ENCODE measurements at places on chromosomes 12 and 14.

DNA sequence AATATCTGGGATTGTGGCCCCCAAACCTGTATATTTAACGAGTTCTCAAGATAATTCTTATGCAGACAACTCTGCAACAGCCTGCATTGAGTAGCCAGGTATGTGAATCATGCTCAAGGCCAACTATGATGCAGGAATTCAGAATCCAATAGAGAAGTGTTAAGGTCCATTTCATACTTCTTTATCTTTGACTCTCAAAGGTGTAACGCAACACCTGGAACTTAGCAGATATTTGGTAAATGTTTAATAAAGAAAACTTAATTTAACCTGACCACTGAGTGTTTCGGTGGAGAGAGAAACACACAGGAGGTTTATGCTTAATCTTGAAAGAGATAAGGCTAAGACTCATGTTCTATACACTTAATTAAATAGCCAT is 156.5 kb upstream of the PLEKHG7 start:
- no peak for DNase-seq

GRCh38 chr12:109642506-109643132 is 69.0 kb downstream of the MVK start:
- DNase-seq, result no peak

GRCh38 chr14:44657696-44658388 is 150.8 kb upstream of the FSCB start:
- DNase-seq, result no peak

DNA sequence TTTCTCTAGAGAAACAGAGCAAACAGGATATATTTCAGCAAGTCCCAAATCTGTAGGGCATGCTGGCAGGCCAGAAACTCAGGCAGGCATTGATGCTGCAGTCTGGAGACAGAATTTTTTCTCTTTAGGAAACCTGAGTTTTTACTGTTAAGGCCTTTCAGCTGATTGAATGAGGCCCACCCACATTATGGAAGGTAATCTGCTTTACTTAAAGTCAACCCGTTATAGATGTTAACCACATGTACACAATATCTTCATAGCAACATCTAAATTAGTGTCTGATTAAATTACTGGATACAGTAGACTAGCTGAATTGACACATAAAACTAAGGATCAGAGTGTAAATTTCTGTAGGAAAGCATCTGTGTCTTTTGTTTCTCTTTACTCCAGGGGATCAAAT is 65.2 kb downstream of the SRGAP1 start:
- no peak for DNase-seq

GRCh38 chr14:65422088-65422834 is 9.7 kb downstream of the FUT8 start:
- no peak for DNase-seq

DNA sequence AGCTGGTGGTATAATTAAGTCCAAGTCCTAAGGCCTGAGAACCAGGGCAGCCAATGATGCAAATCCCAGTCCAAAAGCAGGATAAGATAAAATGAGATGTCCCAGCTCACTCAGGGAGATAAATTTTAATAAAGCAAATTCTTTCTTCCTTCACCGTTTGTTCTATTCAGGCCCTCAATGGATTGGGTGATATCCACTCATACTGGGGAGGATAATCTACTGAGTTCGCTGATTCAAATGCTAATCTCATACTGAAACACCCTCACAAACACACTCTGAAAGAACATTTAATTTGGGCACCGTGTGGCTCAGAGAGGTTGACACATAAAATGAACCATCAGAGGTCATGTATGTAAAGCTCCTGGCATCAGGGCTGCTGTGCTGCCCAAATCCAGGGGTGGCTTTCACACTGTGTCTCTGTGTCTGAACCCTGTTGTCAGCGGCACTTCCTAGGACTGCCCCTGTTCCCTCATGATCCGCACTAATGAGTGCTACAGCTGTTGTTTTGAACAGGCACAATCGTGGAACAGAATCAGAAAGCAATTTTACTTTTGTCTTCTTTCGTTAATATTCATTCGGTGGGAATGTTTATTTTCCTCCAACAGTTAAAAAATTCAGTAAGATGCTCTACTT is 428.5 kb upstream of the FBXO33 start:
- DNase-seq, result no peak

DNA sequence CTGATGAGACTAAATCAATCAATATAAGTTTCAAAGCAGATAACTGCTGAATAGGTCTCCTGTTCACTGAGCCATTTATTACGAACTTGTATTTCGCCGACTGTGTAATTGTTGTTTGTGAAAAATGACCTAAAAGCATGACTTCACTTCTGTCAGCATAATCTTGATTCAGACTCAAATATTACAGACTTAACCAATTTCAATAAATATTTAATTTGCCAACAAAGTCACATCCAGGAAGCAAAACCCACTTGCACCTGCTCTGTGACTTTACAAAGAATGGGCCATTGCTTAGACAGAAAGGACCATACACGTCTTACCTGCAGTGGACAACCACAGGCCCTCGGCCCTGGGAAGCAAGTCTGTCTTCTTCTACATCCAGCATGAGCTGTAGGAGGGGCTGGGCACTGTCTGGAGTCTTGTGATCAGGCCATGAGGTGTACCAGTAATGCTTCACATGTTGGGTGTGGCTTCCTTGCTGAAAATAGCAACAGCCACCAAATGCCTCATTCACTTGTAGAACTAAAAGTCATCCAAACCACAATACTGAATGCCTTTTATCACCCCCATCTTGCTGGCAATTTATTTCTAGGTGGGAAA is 23.5 kb upstream of the PTPRB start:
- no peak for DNase-seq

GRCh38 chr14:61326146-61326545 is 4.8 kb downstream of the PRKCH start:
- DNase-seq, result no peak

DNA sequence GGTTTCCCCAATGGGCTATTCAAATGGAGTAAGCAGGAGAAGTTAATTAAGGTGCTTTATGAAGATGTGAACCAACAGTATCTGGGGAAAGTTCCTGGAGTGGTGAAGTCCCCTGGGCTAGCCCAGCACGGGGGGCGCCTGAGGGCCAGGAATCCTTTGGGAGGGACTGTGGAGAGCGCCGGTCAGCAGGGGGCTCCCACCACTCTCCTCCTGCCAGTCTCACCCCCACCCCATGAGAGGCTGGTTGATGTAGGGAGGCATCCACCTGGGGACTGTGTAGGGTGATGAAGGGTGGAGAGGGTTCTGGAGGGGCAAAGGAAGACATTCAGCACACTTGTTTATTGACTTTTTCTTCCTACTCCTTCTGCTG is 4.4 kb downstream of the CEBPE start:
- DNase-seq, result no peak

DNA sequence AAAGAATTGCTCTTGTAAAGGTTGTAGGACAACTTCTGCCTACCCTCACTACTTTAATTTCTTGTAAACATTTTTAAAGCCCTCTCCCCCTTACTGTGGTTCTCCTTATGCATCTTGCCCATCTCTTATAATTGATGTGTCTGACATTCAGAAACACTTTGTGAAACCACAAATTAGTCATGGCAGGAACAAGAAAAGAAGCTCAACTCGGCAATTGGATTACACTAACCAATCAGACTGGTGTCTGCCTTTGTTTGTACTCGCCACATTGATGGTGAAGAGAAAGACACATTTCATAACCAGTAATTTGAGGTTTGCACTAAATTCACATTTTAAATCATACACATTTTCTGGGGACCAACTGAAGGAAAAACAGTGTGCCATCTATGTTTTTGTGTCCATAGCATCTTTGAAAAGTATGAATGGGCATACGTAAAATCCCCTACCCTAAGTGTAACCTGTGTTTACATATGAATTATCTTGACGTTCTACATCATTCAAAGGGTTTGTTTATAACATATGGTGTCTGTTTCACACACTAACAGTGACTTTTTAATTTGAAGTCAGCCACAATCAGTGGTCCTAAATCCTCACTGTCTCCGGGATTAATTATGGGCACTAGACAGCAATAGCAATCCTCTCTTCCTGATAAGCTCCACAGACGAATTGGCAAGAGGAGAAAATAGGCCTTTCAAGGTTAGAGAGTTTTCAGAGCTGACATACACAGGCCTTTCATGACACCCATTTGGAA is 49.9 kb downstream of the OTX2 start:
- no peak for DNase-seq

GRCh38 chr12:508795-509194 is 49.1 kb downstream of the B4GALNT3 start:
- no peak for DNase-seq

GRCh38 chr14:47240748-47241437 is 434.5 kb downstream of the MDGA2 start:
- DNase-seq, result no peak

DNA sequence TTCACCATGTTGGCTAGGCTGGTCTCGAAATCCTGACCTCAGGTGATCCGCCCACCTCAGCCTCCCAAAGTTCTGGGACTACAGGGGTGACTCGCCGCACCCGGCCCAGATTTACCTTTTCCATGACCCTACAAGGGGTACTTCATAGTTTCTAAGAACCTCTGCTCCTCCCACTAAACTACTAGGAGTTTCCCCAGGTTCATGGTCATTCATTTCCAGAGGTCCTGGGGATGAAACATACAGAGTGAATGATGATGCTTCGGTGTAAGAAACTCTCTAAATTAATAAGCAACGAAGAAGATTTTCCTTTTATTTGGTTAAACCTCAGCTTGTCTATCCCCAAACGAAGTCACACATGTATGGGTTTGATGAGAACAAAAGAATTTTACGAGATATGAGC is 56.9 kb downstream of the AMN start:
- no peak for DNase-seq

GRCh38 chr14:105499256-105500035 is 8.4 kb downstream of the TEDC1 start:
- no peak for DNase-seq

GRCh38 chr12:54258201-54258681 is 21.7 kb downstream of the CBX5 start:
- DNase-seq, result no peak

DNA sequence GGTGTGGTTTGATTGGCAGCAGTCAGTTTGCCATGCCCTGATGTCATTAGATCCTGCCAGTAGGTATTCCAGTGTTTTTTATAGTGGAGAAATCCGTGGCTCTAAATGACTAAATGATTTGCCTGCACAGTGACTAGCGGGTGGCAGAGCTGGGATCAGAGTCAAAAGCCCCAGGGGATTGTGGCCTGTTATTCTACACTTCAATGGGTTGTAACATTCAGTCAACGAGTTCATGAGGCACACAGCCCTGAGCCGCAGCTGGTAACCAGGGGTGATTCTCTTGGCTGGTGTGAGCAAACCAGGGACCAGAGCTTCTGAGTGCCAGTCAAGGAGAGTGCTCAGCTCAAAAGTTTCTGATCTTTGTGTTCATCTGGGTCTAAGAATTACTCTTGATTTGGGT is 1.8 kb downstream of the MYH6 start:
- DNase-seq, result no peak

DNA sequence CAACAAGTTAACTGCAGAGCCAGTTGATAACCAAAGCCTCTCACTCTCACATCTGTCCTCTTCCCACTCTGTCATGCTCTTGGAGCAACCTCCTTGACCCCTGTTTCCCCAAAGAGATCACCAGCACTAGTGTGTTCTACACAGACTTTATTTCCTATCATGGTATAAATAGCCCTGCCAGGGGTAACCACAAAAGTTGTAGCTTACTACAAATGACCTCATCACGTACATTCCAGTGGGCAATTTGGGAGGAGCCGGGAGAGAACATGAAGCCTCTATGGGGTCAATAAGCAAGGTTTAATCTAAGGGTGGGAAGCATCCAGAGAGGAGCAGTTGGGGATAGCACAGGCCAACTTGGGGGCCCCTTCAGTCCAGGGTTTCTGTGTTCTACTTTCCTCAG is 186.5 kb downstream of the KCNA5 start:
- no peak for DNase-seq
